ENCODE measurements at places on chromosomes 7 and 10.

- peak; percentile 76 for DNase-seq
Observed at GRCh38 chr7:65239707-65240352, 133.8 kb upstream of the ZNF92 start.

- no peak for DNase-seq
Observed at GRCh38 chr7:93704217-93704616, 129.7 kb upstream of the CALCR start.

- DNase-seq, result no peak
Observed at GRCh38 chr7:75534727-75535307, 42.7 kb downstream of the SPDYE5 start.

DNA sequence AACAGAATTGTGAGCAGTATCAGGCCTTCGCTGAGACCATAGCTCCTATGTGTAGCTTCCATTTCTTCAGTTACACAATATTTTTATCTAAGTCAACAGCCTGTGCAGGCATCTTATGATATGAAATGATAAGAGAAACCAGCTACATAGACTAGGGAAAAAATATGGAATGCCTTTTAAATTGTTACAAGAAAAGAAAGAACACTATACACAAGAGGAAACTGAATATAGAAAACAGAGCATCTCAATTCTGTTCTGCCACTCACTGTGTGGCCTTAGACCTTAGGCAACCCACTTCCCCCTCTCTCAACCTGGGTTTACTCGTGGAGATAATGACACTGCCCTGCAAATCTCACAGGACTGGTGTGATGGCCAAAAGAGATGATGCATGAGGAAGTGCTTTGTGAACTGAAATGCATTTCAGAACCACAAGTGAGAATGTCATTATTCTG, 132.9 kb downstream of the LRRN3 start:
- no peak for DNase-seq

DNA sequence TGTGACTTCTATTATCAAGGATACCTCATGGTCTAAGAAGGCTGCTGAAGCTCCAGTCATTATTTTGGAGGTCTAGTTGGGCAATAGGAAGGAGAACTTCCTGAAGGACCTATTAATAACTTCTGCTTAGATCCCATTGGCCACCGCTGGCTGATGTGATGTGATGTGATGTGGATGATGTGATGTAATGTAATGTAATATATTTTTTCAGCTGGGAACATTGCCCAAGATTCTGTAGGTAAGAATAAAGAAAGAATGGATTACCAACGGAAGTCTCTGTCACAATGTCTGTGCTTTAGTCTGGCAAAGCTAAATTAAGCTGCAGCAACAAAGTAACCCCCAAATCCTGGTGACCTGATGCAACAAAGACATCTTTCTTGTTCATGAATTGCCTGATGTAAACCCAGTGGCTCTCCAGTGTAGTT, 233.7 kb downstream of the PTEN start:
- no peak for DNase-seq

GRCh38 chr10:103109821-103110220, 83.3 kb downstream of the NT5C2 start:
- DNase-seq, result no peak

DNA sequence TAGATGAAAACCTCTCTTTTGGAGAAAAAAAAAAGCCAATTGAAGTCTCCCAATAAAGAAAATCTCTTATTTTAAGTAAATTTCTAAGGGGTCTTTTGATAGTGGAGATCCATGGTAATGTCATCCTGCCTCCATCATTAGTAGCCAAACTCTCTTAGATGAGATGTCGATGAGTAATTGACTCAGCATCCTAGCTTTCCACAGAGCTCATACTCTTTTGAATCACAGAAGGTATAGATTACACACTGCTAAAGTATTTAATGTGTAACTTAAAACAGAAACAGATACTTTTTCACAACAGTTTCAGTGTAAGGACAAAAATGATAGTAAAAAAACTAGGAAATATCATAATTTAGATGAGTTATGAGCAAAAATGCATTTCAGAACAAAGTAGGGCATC, 19.4 kb downstream of the MAGI2 start:
- DNase-seq, result no peak

DNA sequence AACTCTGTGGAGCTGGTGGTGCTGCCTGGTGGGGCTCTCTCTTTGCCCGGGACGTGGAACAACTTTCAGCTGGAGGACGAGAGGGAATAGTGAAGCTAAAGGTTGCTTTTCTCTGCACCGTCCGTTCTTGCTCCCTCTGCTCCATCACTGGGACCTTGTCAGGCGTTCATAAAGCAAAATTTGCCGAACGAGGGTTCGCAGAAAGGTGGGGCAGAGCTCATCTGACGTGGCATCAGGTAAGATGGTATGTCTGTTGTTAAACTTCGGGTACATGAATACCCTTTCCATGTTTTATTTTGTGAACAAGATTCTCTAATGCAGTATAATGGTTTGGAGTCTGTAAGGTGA, 416 bp downstream of the BBS9 start:
- no peak for DNase-seq

DNA sequence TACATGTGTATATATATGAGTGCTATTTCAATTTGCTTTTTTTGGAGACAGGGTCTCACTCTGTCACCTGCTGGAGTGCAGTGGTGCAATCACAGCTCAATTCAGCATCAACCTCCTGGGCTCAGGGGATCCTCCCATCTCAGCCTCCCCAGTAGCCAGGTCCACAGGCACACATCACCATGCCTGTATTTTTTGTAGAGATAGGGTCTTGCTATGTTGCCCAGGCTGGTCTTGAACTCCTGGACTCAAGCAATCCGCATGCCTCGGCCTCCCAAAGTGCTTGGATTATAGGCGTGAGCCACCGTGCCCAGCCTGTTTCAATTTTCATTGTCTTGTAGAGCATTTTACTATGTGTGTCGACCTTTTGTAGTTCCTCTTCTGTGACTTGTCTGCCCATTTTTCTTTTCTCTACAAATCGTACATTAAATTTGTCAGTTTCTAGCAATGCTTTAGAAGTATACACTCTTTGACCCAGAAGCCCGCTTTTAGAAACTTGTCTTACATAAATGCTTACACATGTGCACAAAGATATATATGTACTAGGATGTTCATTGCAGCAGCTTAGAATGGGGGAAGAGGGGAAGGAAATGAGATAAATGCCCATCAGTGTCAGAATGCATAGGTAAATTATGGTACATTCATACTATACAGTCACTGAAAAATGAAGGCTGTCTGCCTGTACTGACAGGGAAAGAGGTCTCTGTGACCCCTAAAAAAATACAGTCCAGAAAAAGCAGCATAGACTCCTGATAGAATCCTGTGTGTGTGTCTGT, 12.2 kb upstream of the RFC2 start:
- DNase-seq, result no peak

GRCh38 chr7:151119902-151120301, 33.6 kb downstream of the AGAP3 start:
- no peak for DNase-seq

DNA sequence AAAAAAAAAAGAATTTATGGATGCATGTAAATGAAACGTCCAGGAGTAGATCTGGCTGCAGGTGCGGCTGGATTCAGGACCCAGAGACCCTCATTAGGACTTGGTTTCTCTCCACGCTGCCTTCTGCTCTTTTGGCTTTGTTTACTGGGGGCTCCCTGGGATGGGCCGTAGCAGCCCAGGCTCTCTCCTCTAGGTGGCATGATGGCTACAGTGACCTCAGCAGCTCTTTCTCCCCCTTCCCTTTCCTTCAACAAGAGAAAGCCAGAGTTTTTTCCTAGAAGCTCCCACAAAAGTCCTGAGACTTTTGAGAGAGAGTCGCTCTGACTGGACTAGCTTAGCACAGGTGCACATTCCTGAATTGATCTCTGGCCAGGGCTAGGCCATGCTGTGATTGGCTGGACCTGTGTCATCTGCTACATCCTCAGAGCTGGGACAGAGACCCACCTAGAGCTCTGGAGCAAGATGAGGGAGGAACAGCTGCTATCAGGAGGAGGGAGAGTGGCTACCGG, 67.8 kb upstream of the PDCD4 start:
- DNase-seq, result peak; percentile 64

- no peak for DNase-seq
Observed at GRCh38 chr10:35328404-35329037, 7.8 kb upstream of the CCNY start.

- DNase-seq, result peak; percentile 79
Observed at GRCh38 chr10:97497572-97498075, 598 bp downstream of the MMS19 start.

GRCh38 chr10:10320956-10321355, 696.7 kb upstream of the CELF2 start:
- no peak for DNase-seq

- peak; percentile 24 for DNase-seq
Observed at GRCh38 chr10:46525824-46526681, 30.4 kb downstream of the GPRIN2 start.

GRCh38 chr7:119929891-119930290, 343.1 kb upstream of the KCND2 start:
- DNase-seq, result no peak

DNA sequence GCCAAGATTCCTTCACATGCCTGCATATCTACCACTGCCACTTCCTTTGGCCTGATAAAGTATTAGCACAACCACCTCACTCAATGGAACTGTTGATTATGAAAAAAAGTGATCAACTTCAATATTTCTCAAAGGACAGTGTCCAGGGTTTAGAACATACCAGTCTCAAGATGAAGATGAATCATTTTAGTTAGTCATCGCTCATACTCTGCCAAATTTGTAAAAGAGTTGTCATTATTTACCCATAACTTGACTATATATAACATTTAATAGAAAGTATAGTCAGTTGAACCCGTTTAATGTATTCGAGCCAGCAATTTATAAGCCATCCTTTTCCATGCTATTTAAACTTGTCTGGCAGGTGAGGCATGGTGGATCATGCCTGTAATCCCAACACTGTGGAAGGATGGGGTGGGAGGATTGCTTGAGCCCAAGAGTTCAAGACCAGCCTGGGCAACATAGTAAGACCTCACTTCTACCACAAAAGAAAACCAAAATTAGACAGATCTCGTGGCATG, 33.2 kb downstream of the SPAM1 start:
- DNase-seq, result no peak

DNA sequence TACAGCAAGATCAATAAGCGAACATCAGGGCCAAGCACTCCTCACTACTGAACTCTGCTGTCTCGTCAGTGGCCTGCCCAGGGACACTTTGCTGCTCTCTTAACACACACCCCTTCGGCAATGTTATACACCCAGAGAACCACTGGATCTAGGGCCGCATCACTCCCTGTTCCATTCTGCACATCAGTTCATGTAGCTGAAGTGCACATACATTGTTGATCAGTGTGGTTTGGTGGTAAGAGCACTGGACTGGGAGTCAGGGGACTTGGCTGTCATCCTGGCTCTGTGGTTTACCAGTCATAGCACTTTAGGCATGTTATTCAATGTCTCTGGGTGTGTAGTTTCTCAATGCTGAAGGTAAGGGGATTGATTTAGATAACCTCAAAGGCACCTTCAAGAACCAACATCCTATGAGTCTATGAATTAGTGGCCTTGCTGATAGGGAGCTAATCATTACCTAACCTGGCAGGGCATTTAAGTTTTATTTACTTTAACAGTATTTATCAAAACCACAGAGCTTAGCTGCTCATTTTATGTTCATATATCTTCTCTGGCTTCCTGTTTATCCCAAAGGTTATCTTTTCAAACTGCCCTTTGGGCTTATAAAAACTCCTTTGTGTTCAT, 24.8 kb downstream of the DUSP5 start:
- DNase-seq, result no peak

- DNase-seq, result peak; percentile 21
Observed at GRCh38 chr7:44291066-44291732, 34.2 kb downstream of the CAMK2B start.
